Stimulated activated CD8-positive, alpha-beta memory T cell treated with anti-CD3 and anti-CD28 coated beads, Interleukin-4, amount 100 ng/mL, for 4 hours (primary cell): ENCODE measurements at places on chromosomes 6 and 20.
A peak's percentile ranks its signal among the peaks of the same experiment; 100 is the strongest.

DNA sequence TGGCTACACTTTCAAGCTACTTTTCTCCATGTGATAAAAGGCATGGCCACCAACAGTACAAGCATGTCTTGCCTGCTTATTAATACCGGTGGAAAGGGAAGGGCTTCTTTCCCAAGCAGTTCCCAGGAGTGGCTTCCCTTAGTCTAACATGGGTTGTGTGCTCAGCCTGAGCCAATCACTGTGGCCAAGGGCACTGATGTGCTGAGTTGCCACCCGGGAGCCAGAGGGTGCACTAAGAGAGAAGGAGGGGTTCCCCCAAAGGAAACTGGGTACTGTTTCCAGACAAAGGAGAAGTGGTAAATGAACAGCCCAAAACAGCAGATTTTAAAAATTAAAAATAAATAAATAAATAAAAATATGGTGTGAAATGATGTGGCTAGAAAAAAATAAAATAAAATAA is 68.5 kb downstream of the BANF2 start:
- no peak for DNase-seq

- no peak for DNase-seq
These were observed 34.0 kb downstream of the SYNDIG1 start for GRCh38 chr20:24503352-24503931.

DNA sequence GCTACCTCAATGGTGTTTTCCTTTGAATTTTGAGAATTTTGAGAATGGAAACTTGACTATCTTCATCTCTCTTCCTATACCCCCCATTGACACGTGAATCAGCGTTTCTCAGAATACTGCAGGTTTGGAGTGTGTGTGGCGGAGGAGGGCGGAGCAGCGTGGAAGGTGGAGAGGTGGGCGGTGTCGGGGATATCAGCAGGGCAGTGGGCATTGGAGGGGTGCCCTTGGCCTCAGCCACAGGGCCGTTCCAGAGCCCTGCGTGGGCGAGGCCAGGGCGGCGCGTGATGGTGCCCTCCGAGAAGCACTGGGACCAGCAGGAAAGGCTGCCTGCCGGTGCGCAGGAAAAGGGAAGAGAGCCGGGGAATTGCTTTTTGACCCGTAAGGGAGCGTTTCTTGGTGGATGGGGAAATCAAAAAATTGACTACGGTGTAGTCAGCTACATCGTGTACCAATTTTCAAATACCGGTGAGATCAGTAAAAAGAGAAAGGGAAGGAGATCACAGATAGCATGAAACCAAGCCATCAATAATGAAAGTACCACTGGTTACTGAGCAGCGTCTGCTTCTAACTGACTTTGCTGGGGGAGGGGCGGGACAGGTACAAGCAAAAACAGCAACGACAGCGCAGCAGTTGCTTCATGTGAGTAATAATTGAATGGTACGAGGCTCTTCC is 82.7 kb upstream of the DUSP22 start:
- no peak for DNase-seq

GRCh38 chr6:75115481-75115880 is 90.4 kb downstream of the COL12A1 start:
- DNase-seq, result no peak

GRCh38 chr6:27007020-27007419 is 240.5 kb upstream of the PRSS16 start:
- no peak for DNase-seq

- no peak for DNase-seq
These were observed 13.8 kb downstream of the BRD2 start for GRCh38 chr6:32982084-32982701.

DNA sequence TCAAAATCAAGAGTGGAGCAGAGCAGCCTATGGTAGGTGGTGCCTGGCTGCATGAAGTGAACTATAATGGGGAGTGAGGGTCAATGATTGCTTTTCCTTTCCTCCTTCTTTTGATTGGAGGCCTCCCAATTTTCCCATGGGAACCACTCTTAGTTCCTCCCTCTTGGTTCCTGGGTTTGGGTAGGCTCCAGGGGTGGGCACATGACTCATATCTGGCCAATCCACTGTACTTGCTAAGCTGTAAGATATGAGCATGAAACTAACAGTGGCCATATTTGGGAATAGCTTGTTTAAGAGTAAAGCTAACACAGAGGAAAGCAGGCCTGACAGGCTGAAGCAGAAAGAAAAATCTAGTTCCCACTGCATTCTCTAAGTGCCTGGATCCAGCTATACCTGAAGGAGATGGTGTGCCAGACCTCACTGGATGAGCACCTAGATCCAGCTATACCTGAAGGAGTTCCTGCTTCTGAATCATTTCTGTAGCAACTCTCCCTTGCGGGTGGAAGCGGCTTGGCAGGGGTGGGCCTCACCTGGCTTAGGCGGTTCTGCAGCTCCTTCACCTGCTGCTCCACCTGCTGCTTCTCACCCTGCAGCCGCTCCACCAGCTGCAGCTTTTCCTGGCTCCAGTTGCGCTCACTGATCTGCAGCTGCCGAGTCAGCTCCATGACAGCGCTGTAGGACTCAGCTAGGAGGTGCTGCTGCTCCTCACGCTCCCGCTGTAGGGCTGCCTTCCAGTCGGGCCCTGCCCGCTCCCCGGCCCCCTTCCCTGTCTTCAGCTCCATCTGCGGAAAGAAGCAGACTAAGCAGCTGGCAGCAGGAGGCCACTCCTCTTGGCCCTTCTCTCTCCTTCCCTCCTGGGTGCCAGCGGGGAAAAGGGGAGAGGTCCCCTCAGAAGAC is 29.0 kb upstream of the DSN1 start:
- DNase-seq, result no peak

- no peak for DNase-seq
These were observed 185.8 kb upstream of the SGK1 start for GRCh38 chr6:134503585-134504281.

- DNase-seq, result no peak
These were observed 39.5 kb downstream of the UNC5CL start for GRCh38 chr6:40999569-40999968.

DNA sequence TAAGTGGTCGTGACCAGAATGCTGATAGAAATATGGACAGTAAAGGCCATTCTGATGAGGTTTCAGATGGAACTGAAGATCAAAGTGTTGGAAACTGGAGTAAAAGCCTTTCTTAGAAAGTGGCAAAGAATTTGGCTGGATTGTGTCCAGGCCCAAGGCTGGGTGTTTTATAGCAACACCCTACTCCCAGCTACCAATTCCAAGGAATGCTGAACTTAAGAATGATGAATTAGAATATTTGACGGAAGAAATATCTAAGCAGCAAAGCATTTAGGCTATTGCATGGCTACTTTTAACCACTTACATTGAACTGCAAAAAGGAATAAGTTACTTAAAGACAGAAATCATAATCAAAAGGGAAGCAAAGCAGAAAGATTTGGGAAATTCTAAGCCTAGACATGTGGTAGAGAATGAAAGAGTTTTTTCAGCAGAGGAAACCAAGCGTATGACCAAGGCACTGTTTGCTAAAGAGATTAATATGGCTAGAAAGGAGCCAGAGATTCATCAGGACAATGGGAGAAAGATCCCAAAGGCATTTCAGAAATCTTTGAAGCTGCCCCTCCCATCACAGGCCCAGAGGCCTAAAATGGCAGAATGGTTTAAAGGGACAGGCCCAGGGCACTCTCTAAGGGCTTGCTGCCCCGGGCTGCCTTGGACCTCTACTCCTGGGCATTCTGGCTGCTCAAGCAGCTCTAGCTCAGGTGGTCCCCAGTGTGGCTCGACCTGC is 25.8 kb downstream of the SDHAF4 start:
- no peak for DNase-seq

- no peak for DNase-seq
These were observed 4.9 kb downstream of the CDH22 start for GRCh38 chr20:46303176-46303956.

DNA sequence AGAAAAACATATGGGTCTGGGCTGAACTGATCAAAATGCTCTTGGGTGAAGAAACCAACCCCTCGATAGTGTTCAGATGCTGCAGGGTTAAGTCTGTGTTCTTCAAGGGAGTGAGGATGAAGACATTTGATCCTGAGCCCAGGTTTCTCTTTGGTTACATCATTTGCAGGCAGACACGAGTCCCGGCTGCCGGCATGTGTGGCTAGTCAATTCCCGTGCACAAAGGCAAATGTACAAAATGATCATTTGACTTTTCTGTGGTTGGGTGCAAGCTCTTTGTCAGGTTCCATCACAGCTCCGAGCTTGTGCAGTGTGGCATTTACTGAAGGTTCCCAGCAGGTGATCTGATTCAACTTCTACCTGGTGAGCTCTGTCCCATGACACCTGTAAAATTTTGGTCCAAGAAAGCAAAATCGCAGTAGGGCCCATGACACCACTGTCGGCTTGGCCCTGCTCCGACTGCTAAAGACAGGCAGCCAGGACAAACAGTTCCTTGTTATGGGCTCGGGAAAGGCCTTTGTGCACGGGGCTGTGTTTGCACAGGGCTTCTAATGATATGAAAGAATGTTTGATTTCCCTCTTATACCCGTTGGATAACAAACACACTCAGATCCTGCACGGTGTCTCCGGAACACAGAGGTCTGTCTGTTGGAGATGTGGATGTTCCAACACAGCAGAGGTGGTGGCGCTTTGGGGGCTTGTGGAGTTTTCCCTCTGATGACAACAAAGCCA is 46.9 kb downstream of the GJA10 start:
- DNase-seq, result no peak

GRCh38 chr6:137873273-137873762 is 6.3 kb downstream of the TNFAIP3 start:
- DNase-seq, result peak; percentile 53

DNA sequence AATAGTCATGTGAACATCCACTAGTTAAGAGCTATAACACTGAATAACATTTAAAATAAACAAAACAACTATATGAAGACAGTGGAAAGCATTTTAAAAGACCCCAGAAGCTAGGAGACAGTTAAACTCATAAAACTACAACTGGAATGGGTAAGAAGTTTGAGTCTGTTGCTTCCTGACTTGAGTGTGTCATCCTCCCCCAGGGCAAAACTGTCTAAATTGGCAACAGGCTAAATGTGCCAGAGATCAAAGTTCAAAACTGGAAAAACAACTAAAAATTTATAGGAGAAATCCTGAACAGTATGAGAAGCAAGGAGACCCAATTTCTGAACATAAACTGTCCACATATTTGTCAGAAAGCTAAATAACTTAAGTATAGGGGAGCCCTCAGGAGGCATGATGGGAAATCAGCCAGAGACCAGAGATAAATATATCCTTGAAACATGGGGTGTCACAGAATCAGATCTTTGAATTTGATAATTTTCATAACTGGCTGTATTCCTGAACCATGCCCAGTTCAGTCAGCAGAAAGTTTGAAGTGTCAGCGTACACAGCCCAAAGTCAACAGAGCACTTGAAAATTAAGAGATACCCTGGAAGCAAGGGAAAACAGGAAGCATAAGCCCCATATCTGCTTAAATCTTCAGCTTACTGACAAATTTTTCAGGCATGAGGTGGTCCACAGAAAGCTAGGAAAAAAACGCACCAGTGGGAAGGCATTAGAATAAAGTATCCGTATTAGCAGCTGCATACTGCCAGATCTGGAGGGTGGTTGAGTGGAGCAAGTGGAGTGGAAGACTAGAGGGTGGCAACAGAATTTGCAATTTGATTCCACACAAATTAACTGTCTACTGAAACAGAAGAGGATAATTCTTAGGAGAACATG is 516.1 kb upstream of the MAN1A1 start:
- no peak for DNase-seq

- DNase-seq, result no peak
These were observed 43.2 kb upstream of the TXNDC5 start for GRCh38 chr6:7953753-7954152.

- no peak for DNase-seq
These were observed 346.3 kb downstream of the BMP2 start for GRCh38 chr20:7113577-7114466.

DNA sequence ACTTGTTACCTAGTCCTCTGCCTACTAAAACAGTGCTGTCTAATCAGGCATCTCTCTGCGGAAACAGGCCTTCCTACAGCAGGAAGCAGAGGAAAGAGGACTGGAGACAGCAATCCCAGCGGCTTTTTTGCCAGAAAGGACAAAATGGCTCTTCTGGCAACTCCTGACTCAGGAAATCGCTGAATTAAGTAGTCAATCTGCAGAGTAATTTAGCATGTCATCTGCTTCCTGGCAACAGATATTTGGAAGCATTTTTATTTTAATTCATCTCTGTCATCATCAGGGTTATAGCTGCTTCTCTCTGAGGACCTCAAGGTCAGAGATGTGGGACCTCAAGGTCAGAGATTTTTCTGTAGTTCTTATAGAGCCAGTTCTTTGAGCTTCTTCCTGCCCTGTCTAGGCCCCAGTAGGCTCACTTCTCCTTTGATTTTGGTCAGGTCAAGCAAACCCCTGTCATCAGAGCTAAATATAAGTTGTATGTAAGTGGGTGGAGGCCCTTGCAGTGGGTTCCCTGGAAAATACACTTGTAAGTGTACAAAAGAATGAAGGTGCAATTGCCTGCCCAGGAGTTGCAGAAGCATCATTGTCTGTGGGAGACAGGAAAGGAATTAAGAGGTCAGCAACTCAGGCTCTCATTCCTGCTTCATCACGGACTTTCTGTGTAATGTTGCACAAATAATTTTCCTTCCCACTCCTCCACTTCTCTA is 229.4 kb downstream of the ALDH8A1 start:
- no peak for DNase-seq

GRCh38 chr6:34015586-34015985 is 130.3 kb downstream of the GRM4 start:
- no peak for DNase-seq

DNA sequence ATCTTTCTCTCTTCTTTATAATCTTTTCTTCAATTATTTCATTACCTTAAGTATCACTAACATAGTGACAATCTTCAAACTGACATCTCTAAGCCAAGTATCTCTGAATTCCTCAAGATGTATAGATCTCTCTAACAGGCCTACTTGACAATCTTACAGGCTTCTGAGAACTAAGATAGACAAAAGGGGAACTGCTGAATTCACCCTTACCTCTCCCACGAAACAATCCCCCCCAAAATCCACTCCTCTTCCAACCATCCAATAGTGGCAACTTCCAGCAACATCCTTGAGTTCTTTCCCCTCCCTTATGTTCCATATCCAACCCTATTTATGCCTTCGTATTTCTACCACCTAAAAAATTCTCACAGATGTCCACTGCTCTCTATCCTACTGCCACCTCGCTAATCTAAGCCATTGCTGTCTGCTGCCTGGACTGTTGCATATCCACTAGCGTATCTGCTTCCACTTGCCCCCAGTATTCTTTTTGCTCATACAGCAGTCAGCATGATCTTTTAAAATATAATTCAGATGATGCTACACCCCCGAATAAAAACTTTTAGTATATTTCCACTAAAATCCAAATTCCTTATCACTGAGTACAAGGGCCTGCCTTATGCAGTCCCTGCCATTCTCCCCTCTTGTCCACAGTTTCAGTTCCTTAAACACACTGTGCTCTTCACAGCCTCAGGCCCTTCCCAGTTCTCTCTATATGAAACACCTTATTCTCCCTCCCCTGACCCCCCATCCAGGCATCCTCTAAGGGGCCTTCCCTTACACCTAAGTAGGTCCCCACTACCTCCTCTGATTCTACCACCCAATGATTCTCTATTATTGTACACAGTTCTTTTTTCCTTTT is 8.0 kb downstream of the REPS1 start:
- no peak for DNase-seq

- DNase-seq, result no peak
These were observed 67.5 kb downstream of the KCNQ5 start for GRCh38 chr6:72689107-72689954.

- no peak for DNase-seq
These were observed 10.5 kb downstream of the ZC3H12D start for GRCh38 chr6:149474108-149474935.
